ENCODE measurements at places on chromosomes 6 and 20. TPM values are rescaled to one million over a fixed set of nuclear protein-coding genes. Genes with fewer than 3 reads are reported as not detected.

TMEM244 gene
- total RNA-seq, result not detected

HDGFL1 gene
- not detected for total RNA-seq

GSTA3 gene
- total RNA-seq, result not detected

EBF4 gene
- total RNA-seq, result 6.2 TPM

Measured in cerebellum (tissue), 4 donors.